Smooth muscle cell of the umbilical artery (primary cell): ENCODE measurements at places on chromosomes 5 and 9. TPM values are rescaled to one million over a fixed set of nuclear protein-coding genes. Genes with fewer than 3 reads are reported as not detected.

SLC34A3 gene
- total RNA-seq: under 0.01 TPM in 1 of 2 replicates, not detected in the other

IDNK gene
- total RNA-seq: 1.5 and 1.7 TPM in 2 replicates

LECT2 gene
- not detected in 2 replicates for total RNA-seq

INSYN2B gene
- 8.3 and 8.6 TPM in 2 replicates for total RNA-seq

C5 gene
- total RNA-seq: 1.5 and 3.0 TPM in 2 replicates

ITK gene
- under 0.01 TPM in 1 of 2 replicates, not detected in the other for total RNA-seq

PITX1 gene
- total RNA-seq: 29.7 and 35.3 TPM in 2 replicates

KCTD16 gene
- 5.4 and 33.0 TPM in 2 replicates for total RNA-seq

MEIKIN gene
- not detected in 2 replicates for total RNA-seq

FIBCD1 gene
- total RNA-seq: 16.9 and 26.0 TPM in 2 replicates

GALNT12 gene
- 72.3 and 104 TPM in 2 replicates for total RNA-seq

LHX3 gene
- total RNA-seq: not detected in 2 replicates

TAF11L10 gene
- total RNA-seq: not detected in 2 replicates

LCN9 gene
- total RNA-seq: not detected in 2 replicates

KIF12 gene
- total RNA-seq: not detected in 2 replicates

ZDHHC11 gene
- total RNA-seq: 2.1 and 2.5 TPM in 2 replicates

ADRB2 gene
- 0.18 and 0.30 TPM in 2 replicates for total RNA-seq

PLCXD3 gene
- under 0.01 and 0.05 TPM in 2 replicates for total RNA-seq

SPATA31A3 gene
- not detected in 2 replicates for total RNA-seq

NAIP gene
- total RNA-seq: 1.2 and 5.2 TPM in 2 replicates

PAPPA gene
- total RNA-seq: 211 and 268 TPM in 2 replicates

PCDHA9 gene
- under 0.01 and 0.09 TPM in 2 replicates for total RNA-seq

C9orf153 gene
- 0.30 and 1.1 TPM in 2 replicates for total RNA-seq

TNFSF15 gene
- total RNA-seq: 0.32 and 3.0 TPM in 2 replicates

FAM153A gene
- total RNA-seq: not detected in 2 replicates

OLFML2A gene
- total RNA-seq: 2.1 TPM in 2 replicates

IFNA2 gene
- not detected in 2 replicates for total RNA-seq
